HT1080 (cell line): ENCODE measurements at places on chromosomes 5 and 9.

DNA sequence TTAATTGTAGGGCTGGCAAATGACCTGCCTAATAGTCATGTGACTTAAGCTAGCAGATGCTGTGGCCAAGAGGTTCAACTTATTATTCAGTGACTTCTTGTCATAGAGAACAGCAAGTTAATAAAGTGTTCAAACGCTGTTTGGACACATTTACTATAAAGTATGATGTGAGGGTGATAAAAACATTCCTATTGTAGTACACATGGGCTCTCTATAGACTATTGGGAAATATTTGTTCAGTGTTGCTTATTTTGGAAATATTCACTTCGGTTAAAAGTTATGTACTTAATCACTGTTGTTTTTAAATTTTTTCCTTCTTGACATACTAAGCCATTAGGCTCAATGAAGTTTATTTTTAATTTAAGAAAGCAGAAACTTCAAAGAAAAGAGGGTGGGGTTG, 345.0 kb downstream of the NNT start:
- no peak for DNase-seq

- no peak for DNase-seq
These were observed 11.5 kb downstream of the ANXA6 start for GRCh38 chr5:151146061-151146460.

DNA sequence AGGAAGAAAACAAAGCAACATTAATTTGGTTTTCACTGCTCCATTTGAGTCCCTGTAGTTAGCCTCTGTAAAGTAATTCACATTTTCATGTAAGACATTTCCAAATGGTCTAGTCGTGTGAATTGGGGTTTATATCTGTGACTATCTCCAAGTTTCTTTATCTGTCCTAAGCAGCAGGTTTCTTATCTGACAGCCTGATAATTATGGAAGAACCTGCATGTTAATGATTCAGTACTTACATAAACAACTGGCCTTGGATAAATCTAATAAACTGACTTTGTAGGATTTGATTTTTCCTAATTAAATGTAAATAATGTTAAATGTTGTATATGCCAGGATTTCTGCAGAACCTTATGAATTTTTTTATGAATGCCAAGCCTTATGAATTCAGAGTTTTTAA, 964.9 kb downstream of the NR2F1-AS1 start:
- no peak for DNase-seq

- DNase-seq, result no peak
These were observed 113.7 kb downstream of the LHFPL2 start for GRCh38 chr5:78534905-78535200.
